NCI-H187 treated with DMSO at 0.1 percent for 48 hours (cell line): ENCODE measurements at places on chromosomes 3 and 15.

GRCh38 chr15:71334434-71334833 is 219.2 kb downstream of the THSD4 start:
- no peak for DNase-seq

DNA sequence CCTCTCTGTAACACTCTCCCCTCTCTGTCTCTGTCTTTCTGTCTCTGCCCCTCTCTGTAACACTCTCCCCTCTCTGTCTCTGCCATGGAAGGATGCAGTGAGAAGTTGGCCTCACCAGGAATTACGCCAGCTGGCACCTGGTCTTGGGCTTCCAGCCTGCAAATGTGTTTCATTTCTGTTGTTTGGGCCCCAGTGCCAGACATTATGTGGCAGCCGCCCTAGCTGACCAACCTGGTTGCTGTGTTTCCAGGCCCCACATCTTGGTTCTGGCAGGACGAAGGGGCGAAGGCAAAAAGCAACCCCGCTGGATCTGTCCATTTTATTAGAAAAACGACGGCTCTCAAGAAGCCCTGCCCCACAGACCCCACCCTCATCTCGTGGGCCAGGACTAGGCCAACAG is 5.2 kb upstream of the ZXDC start:
- no peak for DNase-seq

- no peak for DNase-seq
Observed at GRCh38 chr15:36858423-36858822, 241.9 kb downstream of the MEIS2 start.

DNA sequence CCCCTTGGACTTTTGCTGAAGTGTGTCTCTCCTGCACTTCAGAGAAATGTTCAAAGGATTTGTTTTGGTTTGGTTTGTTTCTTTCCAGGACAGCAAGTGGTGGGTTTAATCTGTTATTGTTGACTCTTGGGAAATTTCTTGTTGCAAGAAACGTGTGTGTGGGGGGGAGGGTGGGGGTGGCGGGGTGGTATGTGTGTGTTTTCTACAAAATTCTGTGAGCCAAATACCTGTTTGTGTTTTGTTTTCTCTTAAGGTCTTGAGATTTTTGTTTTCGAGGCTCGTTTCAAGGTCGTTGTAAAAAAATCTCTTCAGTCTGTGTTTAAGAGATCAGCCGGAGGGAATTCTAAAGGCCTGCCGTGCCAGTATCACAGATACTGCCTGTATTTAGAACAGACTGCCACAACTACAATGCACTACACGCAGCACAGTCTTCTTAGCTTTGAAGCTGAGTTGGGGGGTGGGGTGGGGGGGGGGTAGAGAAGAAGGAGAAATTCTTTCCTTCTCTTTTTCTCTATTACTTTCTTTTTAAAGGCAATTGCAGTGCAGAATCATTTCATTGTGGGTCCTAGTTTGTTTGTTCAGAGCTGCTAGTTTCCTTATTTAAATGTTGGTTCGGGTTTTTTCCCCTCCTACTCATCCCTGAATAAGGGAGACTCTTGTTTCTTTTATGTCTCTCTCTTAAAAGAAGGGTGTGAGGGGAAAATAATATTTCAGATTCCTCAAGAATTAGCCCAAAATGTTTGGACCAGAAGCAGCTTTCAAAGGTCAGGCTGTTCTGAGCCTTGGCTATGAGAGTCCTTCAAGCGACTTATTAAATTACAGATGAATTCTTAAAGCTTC is 1.4 kb upstream of the BCL6 start:
- no peak for DNase-seq

GRCh38 chr3:51684971-51685751 is 14.1 kb downstream of the TEX264 start:
- no peak for DNase-seq

DNA sequence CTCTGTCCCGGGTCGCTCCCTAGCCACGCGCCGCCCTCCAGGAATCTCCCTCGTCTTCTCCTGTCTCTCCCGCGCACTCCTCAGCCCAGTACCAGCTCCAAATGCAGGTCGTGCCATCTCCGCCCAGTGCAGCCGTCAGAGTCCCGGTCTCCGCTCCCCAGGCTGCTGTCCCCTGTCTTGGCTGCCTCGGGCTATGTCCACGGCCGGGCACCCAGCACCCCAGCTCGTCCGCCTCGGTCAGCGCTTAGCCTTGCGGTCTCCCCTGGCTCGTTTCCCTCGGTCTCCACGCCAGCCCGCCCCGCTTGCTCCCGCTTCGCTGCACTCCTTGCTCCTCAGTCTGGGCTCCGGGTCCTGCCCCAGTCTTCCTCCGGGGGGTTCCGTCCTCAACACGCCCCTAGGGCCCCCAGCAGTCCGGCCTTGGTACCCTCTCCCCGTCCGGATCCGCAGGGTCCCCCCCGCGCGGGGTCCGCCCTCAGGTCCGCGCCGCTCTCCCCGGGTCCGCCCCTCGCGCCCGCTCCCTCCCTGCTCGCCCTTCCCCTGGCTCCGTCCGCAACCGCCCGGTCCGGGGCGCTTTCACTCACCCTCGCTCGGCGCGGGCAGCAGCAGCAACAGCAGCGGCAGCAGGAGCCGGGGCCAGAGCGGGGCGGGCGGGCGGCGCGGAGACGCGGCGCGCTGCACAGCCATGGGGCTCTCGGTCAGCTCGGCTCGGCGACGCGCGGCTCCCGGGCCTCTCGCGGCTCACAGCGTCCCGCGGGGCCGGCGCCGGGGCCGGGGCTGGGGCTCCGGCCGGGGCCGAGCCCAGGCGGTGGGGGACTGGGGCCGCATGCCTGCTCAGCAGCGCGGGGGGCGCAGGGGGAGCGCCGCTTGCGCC is 462 bp downstream of the IGDCC3 start:
- DNase-seq = no peak

GRCh38 chr3:84184937-84185336 is 773.9 kb upstream of the CADM2 start:
- DNase-seq = no peak

DNA sequence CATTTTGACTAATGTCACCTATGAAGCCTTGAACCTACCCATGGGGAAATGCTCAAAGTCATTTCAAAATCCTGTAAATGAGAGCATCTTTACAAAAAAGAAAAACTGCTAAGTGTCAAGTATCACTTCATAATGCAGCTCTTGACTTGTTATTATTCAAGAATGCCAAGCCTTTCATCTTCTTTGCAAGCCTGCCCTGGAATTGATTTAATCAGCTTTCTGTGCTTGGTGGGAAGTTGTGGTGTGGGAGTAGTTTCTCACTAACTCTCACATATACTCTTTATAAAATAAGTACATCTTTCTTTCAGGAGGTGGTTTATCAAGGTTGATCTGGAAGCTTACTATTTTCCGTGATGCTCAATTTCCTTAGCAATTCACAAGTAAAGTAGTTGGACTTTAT is 43.6 kb downstream of the RYR3 start:
- DNase-seq = no peak

GRCh38 chr3:26449996-26450395 is 172.6 kb upstream of the LRRC3B start:
- DNase-seq = no peak

DNA sequence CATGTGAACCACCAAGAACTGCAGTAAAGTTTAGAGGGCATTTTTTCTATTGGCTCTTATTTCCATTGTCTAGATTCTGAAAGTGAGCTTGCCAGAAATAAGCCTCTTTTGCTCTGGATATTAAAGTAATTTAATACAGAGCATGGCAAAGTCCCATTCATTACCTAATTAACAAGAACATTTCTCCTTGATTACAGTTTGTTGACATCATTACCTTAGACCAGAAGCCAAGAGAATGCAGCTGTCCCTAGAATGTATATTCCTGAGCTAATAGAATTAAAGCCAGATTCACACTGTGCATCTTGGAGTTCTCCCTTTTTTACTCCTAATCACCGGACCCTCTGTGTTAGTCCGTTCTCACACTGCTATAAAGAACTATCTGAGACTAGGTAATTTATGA is 46.4 kb upstream of the TM4SF4 start:
- DNase-seq = no peak

DNA sequence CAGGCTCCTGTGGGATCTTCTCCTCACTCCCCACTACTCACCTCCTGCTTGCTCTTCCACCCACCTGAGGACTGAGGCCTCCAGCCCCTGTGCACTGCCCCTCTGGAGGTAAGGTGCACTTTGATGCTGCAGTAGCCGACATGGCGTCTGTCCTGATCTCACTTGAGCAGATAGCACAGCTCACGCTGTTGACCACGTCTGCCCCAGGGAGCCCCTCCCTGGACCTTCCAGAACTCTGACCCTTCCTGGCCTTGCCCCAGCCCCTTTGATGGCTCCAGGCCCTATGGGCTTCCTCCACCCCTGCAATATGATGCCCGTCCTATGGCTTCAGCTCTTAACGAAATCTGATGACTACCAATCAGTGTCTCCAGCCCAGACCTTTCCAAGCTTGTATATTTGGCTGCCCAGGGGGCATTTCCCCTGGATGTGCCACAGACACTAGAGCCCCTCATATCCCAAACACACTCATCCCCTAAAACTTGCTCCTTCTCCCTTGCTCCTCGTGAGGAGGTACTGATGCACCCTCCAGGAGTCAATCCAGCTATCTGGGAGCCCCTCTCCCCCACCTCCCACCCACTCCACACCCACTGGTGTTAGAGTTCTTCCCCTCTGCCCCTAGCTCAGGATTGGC is 27.1 kb downstream of the KY start:
- DNase-seq = no peak

DNA sequence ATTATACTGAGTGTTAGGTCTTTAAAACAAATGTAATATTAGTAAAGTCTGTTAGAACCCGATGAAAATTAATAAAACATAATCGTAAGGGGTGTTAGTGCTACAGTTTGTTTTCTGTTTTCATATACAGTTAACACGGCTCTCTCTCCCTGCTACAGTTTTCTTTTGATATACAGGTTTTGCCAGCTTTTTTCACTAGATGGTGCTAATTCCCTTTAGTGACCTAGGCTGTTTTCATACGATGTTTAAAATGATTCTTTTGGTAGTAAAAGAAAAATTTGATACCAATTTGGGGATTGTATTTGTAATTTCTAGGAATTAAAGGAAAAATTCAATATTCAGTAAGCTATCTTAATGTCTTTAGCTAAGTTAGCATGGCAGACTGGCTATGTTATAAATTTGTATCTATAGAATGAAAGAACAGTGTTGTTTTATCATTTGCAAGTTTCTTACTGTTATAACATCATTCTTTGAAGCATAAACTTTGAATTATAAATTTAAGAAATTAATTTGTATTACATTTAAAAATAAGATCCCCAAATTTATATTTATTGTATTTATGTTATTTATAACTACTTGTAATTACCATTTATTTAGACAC is 11.5 kb downstream of the APH1B start:
- DNase-seq = peak; percentile 17

DNA sequence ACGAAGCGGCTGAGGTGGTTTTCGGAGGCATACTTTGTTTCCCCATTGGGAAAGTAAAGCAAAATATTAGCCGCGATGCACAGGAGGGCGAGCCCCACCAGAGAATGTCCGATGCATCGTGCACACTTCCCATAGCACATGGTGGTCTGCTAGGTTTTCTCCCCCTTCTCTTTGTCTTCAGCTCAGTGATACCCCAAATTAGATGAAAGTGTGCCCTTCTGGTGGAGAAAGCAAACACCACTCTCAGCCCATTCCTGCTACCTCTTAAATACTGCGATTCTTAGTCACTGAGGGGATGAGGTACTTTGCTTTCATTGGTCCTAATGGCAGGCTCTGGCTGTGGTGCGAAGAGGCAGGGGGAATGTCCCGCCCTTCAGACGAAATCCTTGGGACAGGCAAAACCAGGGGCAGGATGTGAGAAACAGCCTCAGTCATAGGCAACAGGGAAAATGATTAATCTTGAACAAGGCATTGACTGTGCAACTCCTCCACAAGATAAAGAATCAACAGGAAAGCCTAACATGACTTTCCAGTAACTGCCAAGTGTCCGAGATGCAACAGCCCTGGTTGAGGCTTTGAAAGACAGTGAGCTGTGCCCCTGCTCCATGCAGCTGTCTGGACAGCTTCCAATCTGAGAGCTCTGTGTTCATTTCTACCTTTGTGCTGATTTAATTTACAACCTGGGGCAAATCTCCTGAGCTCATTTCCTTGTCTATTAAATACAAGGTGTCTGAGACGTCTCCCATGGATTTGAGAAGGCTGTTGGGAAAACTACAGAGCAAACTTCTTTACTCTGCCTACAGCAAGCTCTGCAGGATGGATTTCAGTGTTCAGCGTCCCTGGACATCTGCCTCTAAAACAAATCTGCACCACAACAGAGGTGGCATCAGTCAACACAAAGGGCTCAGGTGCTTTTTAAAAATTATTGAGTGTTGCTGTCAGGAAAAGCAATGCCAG is at the start of gene TM4SF1:
TSS of gene TM4SF1 (minus strand) at position 242 of the 957 bp plus-strand sequence. CDS start at position 140, 102 bp downstream.
- DNase-seq = no peak

DNA sequence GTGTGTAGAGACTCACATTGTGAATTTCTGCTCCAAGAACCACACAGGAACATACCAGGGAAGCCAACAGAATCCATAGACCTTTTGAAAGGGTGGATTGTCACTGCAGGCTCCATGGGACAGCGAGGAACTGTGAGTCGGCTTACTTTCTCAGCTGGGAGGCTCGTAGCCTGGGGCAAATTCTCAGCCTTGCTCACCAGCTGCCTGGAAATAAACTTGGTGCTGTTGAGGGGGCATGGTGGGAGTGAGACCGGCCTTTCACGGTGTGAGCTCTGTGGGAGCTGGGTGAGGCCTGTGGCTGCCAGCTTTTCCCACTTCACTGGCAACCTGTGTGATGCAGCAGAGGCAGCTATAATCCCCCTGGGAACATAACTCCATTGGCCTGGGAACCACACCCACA is 146.6 kb upstream of the P2RY1 start:
- DNase-seq = no peak

DNA sequence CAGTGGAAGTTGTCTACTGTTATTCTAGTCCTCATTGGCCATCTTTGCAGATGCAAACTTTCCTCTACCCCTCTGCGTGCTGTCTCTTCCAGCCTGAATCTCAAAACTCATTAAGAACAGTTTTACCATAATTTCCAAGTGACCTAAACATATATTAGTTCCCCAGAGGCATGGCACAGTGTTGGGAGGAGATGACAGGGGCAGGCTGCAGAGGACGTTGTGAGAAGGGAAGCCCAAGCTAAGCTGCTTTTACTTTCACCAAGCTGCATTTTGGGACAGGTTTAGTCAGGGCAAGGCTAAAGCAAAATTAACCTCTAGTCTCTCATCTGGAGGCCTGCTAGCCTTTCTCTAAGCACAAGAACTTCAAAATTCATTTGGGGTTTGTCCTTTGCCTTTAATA is 318.6 kb upstream of the SATB1 start:
- no peak for DNase-seq

- DNase-seq = no peak
Observed at GRCh38 chr3:11154036-11154952, at the start of gene HRH1. Gene HRH1, plus strand, starts transcription at chr3:11154493. Its CDS starts 104,545 bp downstream, at chr3:11259038.

DNA sequence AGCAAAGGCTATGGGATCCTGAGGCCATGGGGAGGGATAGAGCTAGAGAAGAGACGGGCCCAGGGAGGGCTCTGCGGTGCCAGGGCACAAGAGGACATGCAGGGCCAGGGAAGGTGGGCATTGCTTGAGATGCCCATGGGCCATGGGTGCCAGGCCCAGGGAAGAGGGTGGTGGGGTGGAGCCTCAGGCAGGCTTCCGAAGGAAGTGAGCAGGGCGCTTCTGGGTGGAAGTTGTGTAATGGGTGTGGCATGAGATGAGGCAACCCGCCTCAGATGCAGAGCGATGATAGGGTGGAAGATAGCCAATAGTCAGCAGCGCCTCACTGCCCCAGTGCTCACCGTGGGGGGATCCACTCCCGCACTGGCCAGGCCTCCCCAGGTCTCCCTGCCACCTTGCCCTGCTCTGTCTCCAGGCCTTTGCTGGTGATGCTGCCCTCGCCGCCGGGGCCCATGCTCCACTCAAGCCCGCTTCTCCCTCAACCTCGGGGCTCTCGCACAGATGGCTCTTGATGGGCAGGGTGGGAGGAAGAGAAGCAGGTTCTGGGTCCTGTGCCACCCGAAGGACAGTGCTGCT is 51.4 kb downstream of the DNAJB8 start:
- DNase-seq = no peak

GRCh38 chr3:180294282-180295027 is 257.7 kb upstream of the PEX5L start:
- DNase-seq = no peak
